ENCODE measurements at places on chromosomes 7 and 10.

DNA sequence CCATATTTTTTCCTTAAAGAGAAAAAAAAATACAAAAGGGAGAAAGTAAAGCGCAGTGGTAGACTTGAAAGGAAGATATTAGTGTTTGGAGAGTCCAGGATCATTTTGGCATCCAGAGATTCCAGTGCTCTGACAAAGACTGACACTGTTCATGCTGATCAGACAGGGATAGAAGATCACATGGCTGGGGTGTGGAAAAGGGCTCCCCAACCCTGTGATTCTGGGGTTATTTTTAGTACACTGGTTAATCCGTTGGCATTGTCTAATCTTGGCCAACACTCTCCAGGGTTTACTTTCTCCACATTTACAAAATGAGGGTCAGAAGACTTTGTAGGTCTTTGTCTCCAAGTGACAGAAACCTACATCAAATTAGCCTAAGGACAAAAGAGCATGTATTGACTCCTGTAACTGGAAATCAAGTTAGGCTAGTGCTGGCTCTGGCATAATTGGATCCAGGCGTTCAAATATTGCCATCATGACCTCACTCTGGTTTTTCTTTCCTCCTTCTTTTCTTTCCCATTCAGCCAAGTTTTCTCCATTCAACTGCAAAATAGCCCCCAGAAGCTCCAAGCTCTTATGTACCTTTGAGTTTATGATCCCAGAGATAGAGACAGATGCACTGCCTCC, 181.6 kb downstream of the PHTF2 start:
- no peak for DNase-seq

DNA sequence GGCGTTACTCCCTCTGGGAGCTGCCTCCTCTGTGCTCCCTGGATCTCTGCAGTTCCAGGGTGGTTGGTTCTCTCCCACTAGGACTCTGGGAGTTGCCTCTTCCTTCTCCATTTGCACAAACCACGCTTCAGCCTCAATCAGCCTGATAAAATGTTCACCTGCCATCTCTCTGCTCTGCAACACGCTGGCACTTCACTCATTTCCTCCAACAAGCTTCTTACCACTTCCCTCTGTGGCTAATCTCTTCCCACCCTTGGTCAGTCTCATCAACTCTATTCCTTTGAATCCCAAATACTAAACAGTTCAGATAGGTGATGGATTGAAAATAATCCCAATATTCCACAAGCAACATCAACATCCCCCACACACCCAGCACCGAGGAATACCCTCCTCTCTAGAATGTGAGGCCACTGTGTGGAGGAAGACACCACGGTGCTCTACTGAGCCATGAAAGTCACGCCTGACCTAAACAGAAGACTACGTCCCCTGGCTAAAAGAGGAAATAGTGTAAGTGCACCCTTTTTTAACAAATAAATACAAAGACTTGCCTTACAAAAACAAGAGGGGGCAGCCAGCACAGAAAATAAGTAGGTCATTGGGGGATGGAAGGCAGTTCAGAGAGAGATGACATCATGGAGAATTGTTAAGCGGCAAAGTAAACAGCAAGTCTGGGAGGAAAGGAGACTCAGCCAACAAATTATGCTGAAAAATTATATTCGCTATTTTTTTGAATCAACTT, 1.9 kb upstream of the FAM170B start:
- DNase-seq = no peak

GRCh38 chr10:47277352-47278151, 22.4 kb upstream of the GDF10 start:
- peak; percentile 29 for DNase-seq

DNA sequence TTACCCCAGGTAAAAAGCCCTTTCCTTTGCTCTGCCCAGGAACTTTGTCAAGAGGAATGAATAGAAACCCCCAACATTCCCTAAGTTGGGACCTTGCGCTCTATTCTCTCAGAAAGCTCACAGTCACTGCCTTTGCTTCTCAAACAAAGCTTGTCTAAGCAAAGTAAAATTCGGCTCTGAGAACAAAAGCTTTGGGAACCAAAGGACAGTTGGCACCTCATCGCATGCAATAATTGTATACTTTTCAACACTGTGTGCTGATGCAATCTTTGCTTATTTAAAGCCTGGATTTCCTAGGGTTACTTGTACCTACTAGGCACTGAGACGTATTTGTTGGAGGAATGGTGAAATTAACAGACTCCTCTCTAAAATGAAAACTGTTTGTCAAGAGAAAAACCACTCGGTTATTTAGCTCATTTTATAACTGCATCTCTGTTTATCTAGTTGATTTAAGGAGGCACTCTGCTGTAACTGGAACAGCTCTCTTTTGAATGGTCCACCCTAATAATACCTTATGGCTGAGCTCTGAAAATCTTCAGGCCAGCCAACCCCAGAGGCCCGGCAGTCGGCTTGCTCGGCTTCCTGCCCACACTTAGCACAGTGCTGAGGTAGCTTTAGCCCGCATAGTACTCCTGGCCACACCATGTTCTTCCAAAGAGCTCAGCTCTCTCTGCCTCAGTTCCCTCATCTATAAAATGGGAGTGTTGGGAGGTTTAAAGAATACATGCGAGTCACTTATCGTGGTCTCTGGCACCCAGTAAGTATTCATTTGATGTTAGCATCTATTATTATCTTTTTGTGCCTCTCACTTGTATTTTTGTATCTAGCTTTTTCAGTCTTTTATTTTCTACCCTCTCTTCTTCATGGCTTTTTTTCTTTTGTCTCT, 80.2 kb upstream of the PRR15 start:
- no peak for DNase-seq

DNA sequence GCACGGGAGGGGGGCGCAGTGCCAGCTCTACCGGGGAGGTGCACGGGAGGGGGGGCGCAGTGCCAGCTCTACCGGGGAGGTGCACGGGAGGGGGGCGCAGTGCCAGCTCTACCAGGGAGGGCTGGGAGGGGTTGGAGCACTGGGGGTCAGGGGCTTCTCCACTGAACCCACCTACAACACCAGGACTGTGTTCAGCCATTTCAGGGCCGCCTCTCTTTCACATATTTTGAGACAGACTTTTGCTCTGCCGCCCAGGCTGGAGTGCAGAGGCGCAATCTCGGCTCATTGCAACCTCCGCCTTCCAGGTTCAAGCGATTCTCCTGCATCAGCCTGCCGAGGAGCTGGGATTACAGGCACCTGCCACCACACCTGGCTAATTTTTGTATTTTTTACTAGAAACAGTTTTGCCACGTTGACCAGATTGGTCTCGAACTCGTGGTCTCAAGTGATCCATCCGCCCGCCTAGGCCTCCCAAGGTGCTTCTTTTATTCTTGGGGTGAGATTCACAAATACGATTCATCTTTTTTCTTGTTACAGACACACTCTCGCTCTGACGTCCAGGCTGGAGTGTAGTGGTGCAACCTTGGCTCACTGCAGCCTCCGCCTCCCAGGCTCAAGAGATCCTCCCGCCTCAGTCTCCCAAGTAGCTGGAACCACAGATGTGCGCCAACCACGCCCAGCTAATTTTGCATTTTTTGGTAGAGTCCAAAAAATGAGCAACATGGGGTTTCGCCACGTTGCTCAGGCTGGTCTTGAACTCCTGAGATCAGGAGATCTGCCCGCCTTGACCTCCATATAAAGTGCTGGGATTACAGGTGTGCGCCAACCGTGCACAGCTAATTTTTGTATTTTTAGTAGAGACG, 37.0 kb downstream of the ADAP1 start:
- DNase-seq = no peak

DNA sequence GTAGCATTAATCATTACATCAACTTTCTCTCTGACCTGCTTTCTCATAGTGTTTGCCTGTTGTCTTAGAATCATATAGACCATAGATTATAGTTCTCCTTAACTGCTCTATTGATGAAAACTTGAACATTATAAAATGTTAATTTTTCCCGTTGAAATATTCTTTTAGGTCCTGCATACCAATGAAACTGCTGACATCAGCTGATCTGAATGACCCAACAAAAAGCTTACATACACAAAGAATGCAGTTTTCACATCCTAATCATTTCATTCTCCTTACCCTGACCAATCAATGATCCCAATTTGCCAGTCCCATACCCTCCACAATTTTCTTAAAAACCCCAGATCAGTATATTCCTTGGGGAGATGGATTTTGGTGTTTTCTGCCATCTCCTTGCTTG, 302.9 kb upstream of the MBL2 start:
- no peak for DNase-seq

- DNase-seq = no peak
These were observed 15.4 kb downstream of the BBIP1 start for GRCh38 chr10:110903280-110904278.

DNA sequence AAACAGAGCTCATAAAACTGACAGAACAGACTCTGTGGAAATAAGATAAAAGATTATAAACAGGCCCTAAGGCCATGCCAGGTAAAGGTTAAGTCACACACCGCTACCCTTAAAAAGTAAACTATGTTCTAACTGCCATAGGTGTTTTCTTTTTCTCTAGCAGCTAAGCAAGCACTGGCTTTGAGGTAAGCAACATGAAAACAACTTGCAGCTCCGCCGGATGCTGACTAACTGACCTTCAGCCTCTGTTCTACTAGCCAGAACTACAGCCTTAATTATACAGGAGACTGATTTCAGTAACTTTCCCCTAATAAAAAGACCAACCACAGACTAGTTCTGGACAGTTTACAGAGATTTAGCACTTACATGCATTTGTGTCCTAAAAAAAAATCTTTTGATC, 708.3 kb downstream of the CCSER2 start:
- DNase-seq = no peak

DNA sequence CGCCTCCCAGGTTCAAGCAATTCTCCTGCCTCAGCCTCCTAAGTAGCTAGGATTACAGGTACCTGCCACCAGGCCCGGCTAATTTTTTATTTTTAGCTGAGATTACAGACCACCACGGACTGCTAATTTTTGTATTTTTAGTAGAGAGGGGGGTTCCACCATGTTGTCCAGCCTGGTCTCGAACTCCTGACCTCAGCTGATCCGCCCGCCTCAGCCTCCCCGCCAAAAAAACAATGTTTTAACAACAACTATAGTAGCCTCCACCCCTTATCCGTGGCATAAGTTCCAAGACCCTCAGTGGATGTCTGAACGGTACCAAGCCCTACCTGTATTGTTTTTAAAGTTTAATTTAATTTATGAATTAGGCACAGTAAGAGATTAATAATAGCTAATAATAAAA, 48.2 kb downstream of the GNA12 start:
- no peak for DNase-seq

DNA sequence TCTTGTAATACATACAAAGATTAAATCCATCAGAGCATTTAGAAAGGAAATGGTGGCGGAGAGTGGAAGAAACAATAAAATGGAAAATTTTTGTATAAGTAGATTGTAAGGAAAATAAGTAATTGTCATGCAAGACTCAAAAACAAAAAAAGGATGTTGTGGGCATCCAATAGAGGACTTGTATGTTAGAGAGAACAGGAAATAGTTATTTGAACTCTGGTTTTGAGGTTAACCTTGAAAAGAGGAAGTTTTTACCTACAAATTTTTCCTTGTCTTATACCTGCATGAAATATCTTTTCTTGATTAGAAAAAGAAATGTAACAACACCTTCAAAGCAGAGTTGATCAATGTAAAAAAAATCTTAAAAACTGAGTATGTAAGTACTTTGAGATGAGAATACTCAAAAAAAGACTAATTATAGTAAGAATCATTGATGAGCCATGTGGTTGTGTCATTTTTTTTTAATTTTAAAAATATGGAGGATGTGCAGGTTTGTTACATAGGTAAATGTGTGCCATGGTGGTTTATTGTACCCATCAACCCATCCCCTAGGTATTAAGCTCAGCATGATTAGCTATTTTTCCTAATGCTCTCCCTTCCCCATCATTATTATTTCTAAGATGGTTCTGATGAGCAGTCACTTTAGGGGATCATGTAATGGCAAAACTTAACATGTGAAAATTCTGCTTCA, 11.9 kb downstream of the TMEM106B start:
- DNase-seq = no peak

GRCh38 chr10:75191821-75192568, 18.6 kb upstream of the VDAC2 start:
- no peak for DNase-seq

- DNase-seq = no peak
These were observed 135.4 kb downstream of the TACC2 start for GRCh38 chr10:122124342-122124741.

GRCh38 chr10:43867667-43868565, 219.2 kb upstream of the ZNF32 start:
- no peak for DNase-seq

- DNase-seq = no peak
These were observed 56.2 kb downstream of the CUL1 start for GRCh38 chr7:148754912-148755311.

DNA sequence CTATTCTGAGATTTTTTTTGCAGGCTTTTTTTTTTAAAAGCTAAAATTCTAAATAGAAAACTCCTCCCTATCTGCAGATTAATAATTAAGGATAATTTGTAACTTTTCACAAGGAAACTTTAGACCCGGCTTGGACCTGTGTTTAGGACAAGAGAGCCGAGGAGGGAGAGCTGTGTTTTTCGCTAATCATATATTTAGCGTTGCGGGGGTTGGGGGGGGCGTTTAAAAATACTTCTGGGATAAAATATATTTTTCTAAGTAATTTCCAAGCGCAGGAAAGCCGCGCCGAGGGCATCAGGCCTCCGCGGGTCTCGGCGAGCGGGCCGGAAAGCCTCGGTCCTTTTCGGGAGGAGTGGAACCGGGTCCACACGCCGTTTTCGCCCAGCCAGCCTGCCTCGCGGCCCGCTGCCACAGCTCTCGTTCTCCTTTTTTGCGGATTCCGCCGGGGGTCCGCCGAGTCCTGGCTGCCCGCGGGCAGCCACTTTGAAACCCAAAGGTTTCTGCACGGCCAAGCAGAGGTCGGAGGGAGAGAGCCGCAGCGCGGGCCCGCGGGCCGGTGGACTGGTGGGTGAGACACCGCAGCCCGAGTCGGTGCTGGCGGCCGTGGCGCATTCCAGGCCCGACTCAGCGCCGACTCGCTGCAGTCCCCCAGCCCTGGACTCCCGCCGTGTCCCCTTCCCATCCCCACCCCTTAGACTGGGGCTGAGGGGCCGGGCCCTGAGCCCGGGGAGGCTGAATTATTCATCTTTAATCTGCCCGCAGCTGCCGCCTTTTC, 2.3 kb downstream of the PAX2 start:
- DNase-seq = no peak

DNA sequence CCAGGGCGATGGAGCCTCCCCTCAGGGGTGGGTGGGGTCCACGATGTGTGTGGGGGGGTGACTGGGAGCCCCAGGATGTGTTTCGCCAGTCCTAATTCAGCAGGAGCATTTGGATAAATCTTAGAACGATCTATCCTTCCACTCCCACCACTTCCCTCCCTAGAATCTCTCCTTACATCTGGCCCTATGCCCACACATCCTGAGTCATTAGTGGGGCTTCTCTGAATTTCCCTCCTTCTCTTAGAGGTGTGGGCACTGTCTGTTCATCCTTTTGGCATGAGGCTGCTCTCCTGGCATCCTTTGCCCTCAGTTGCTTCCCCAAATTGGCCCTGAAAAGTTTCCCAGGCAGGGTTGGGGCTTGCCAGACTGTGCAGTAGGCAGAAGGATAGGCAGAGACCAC, 1.6 kb downstream of the GHRHR start:
- no peak for DNase-seq

- DNase-seq = no peak
These were observed 88.8 kb downstream of the NOD1 start for GRCh38 chr7:30389791-30390190.

- no peak for DNase-seq
These were observed 106.4 kb downstream of the TAX1BP1 start for GRCh38 chr7:27846388-27846787.
